ENCODE measurements at places on chromosomes 3 and 15.

- H3K36me3 ChIP-seq: no peaks in the 10 kb centered on the region
- DNase-seq: no peak
Observed at GRCh38 chr3:180048840-180049239, 12.1 kb upstream of the PEX5L start.

DNA sequence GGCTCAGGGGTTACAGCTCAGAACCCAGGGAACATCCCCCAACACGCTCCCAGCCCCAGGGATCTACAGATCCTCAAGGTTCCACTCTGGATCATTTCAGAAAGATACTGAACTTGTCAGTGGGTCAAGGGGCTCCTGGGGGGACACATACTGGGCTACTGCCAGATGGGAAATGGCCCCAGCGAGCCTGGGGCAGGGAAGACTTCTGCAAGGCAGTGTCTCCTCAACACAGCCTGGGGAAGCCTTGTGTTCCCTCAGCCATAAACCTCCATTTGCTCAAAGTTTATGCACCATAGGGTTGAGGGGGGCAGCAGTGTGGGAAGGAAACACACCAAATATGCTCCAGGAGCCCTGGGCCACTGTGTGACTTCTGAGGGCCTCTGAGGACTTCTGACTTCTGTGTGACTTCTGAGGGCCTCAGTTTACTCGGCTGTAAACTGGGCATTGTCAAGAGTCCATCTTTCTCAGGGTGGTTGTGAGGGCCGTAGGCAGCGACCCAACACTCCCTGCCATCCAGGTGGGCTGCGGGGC, 58.4 kb downstream of the IQSEC1 start:
- H3K36me3 ChIP-seq: no peaks in the 10 kb centered on the region
- H3K4me3 ChIP-seq: peak overlapping the region; percentile 37
- no peak for DNase-seq

GRCh38 chr3:65593780-65594752, 444.7 kb downstream of the MAGI1 start:
- H3K27ac ChIP-seq: no peak overlapping the region
- no peaks in the 10 kb centered on the region for H3K36me3 ChIP-seq
- H3K4me1 ChIP-seq: no peaks in the 10 kb centered on the region
- no peak overlapping the region for H3K4me3 ChIP-seq

DNA sequence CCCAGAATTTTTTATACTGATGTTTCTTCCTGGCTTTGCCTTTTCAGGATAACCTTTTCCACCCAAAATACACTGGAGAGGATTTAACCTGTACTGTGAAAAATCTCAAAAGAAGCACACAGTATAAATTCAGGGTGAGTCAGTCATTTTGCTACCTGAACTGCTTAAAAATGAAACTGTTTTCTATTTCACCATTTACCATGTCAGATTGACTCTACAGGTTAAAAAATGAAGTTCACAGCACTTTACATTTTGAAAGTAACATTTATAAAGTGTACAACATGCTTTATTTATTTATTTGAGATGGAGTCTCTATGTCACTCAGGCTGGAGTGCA, 115.2 kb downstream of the GHSR start:
- no peaks in the 10 kb centered on the region for H3K27me3 ChIP-seq
- peaks cover 59% of the 10 kb centered on the region for H3K36me3 ChIP-seq
- peak overlapping the region; percentile 57 for H3K27ac ChIP-seq
- no peak for DNase-seq
- peak overlapping the region; percentile 13 for H3K4me3 ChIP-seq

DNA sequence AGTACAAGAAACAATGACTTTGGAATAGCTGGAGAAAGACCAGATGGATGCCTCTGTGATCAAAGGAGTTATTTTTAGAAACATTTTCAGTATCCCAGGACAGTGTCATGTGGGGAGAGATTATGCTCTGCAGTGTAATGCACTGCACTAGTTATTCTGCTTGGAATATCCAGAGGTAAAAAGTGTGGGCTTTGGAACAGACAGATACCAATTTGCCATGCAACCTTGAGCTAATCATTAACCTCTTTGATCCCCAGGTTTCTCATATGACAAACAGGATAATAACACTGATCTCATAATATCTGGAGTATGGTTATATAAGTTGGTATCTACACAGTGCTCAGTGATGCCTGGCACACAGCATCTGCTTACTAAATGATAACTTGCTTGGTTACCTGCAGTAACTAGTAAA, 12.2 kb upstream of the SLC7A14 start:
- no peak overlapping the region for H3K27ac ChIP-seq
- no peaks in the 10 kb centered on the region for H3K4me1 ChIP-seq
- H3K36me3 ChIP-seq: no peaks in the 10 kb centered on the region
- H3K27me3 ChIP-seq: no peaks in the 10 kb centered on the region
- H3K4me3 ChIP-seq: no peak overlapping the region

DNA sequence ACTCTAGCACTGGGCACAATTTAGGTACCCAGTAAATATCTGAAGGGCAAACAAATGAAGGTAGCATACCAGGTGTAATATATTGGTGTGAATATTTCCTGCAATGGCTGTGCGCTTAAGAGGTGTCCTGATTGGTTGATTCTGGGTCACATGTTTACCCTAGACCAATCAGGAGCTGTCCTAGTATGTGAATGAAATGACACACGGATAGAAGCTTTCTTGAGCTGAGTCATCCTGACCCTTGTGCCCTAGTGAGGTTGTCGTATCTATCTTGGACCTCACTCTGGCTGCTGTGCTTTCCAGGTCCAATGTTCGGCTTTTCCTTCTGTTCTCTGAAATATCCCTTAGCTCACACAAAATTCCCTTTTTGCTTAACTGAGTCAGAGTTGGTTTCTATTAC, 58.1 kb upstream of the FOXP1 start:
- no peak overlapping the region for H3K27ac ChIP-seq
- H3K4me1 ChIP-seq: no peaks in the 10 kb centered on the region
- H3K27me3 ChIP-seq: no peaks in the 10 kb centered on the region
- no peak for DNase-seq

DNA sequence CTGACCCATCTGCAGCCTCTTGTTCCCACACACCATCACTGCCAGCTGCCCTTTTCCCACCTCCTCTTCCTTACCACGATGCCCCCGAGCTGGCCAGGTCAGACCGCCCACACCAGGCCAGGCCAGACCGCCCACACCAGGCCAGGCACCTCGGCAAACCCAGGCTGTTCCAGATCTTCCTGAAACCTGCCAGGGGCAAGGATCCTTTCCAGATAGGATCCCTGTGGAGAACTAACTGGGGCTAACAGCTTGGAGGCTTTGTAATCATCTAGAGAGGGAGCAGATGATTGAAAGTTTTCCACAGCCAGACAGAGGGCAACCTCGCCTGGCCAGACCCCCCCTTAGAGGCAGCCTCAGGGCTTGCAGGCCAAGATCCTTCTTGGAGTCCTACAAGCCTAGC, 287.3 kb upstream of the TLE3 start:
- no peak overlapping the region for H3K27ac ChIP-seq
- H3K4me3 ChIP-seq: no peak overlapping the region
- DNase-seq: no peak
- H3K27me3 ChIP-seq: no peaks in the 10 kb centered on the region
- H3K4me1 ChIP-seq: no peaks in the 10 kb centered on the region
- H3K36me3 ChIP-seq: no peaks in the 10 kb centered on the region

DNA sequence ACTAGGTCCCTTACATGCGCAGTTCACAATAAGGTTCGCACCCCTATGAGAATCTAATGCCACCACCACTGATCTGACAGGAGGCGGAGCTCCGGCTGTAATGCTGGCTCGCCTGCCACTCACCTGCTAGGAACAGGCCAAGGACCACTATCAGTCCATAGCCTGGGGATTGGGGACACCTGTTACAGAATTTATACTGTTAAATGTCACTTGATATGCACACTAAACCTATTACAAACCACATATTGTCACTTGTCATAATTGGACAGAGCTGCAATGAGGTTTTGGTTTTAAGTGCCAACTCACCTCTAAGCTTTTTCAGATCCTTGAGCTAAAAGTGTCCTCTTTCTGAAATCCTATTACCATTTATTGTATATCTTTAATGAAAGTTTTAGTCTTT, 507.9 kb upstream of the TPRG1 start:
- no peaks in the 10 kb centered on the region for H3K27me3 ChIP-seq
- peaks cover under 1% of the 10 kb centered on the region for H3K4me1 ChIP-seq
- H3K36me3 ChIP-seq: no peaks in the 10 kb centered on the region
- H3K27ac ChIP-seq: no peak overlapping the region

DNA sequence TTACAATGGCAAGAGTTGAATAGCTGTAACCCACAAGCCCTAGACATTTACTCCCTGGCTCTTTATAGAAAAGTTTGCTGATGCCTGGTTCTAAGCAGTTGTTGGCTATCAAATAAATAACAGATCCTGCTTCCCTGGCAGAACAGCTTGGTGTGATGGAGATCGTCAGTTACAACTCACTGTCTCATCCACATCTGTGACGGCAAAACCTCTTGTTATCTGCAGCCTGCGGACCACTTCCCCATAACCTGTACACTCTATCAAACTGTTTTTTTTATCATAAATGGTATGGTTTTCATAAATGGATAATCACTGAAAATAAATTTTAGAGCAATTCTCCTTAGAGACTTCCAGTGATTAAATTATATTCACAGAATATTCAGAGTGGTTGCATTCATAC, 14.1 kb downstream of the ZDHHC3 start:
- no peaks in the 10 kb centered on the region for H3K4me1 ChIP-seq
- peaks cover 20% of the 10 kb centered on the region for H3K36me3 ChIP-seq
- no peak overlapping the region for H3K4me3 ChIP-seq

GRCh38 chr3:135538123-135538522, 427.4 kb upstream of the PPP2R3A start:
- H3K4me3 ChIP-seq: no peak overlapping the region
- H3K4me1 ChIP-seq: no peaks in the 10 kb centered on the region
- H3K27me3 ChIP-seq: no peaks in the 10 kb centered on the region
- no peak for DNase-seq

- DNase-seq: no peak
- H3K4me1 ChIP-seq: no peaks in the 10 kb centered on the region
- no peaks in the 10 kb centered on the region for H3K36me3 ChIP-seq
- H3K27ac ChIP-seq: no peak overlapping the region
Observed at GRCh38 chr3:140088513-140088912, 153.5 kb downstream of the CLSTN2 start.

GRCh38 chr3:9172851-9173321, 76.6 kb downstream of the SRGAP3 start:
- DNase-seq: no peak
- H3K4me1 ChIP-seq: no peaks in the 10 kb centered on the region
- H3K36me3 ChIP-seq: no peaks in the 10 kb centered on the region
- no peak overlapping the region for H3K27ac ChIP-seq

GRCh38 chr15:85545752-85546151, 165.3 kb downstream of the AKAP13 start:
- no peak for DNase-seq
- no peaks in the 10 kb centered on the region for H3K27me3 ChIP-seq
- no peaks in the 10 kb centered on the region for H3K4me1 ChIP-seq
- H3K4me3 ChIP-seq: no peak overlapping the region
- peak overlapping the region; percentile 45 for H3K27ac ChIP-seq

- H3K27me3 ChIP-seq: no peaks in the 10 kb centered on the region
- no peak overlapping the region for H3K4me3 ChIP-seq
- DNase-seq: no peak
- no peaks in the 10 kb centered on the region for H3K36me3 ChIP-seq
- H3K27ac ChIP-seq: peak overlapping the region; percentile 76
Observed at GRCh38 chr3:61820306-61820992, 259.1 kb downstream of the PTPRG start.

GRCh38 chr3:195365371-195365770, 77.4 kb downstream of the ACAP2 start:
- no peak overlapping the region for H3K27ac ChIP-seq
- no peaks in the 10 kb centered on the region for H3K27me3 ChIP-seq
- no peak for DNase-seq
- no peaks in the 10 kb centered on the region for H3K36me3 ChIP-seq

GRCh38 chr3:180693656-180694055, 14.4 kb upstream of the CCDC39 start:
- no peak overlapping the region for H3K4me3 ChIP-seq
- no peak for DNase-seq
- no peaks in the 10 kb centered on the region for H3K4me1 ChIP-seq
- H3K36me3 ChIP-seq: no peaks in the 10 kb centered on the region

DNA sequence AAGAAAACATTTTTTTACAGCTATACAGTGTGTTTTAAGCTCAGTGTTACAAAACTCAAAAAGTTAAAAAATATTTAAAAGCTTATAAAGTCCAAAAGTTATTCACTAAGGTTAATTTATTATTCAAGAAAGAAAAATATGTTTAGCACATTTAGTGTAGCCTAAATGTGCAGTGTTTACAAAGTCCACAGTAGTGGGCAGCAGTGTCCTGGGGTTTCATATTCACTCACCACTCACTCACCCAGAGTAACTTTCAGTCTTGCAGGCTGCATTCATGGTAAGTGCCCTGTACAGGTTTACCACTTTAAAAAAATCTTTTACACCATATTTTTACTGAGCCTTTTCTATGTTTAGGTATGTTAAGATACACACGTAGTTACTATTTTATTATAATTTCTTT, 300.2 kb upstream of the TRIM42 start:
- DNase-seq: no peak
- H3K27me3 ChIP-seq: no peaks in the 10 kb centered on the region
- H3K36me3 ChIP-seq: no peaks in the 10 kb centered on the region
- no peak overlapping the region for H3K4me3 ChIP-seq
- H3K4me1 ChIP-seq: no peaks in the 10 kb centered on the region

DNA sequence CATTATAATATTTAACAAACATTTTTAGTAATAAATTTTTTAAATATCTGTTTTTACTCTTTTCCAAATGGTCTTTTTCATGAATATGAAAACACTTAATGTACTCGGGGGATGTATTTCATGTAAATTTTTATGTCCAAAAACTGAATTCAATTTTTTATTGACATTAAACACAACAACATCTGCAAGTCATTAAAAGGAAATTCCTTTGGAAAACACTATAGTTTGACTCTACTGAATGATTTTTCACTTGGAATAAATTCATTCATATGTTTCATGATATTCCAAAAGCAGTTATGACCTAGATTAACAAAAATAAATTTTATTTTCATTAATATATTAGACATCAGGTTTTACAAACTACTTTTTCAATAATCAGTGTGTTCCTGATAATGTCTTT, 239.8 kb upstream of the AGTR1 start:
- H3K36me3 ChIP-seq: no peaks in the 10 kb centered on the region
- H3K4me3 ChIP-seq: no peak overlapping the region
- no peak for DNase-seq
- no peaks in the 10 kb centered on the region for H3K27me3 ChIP-seq

DNA sequence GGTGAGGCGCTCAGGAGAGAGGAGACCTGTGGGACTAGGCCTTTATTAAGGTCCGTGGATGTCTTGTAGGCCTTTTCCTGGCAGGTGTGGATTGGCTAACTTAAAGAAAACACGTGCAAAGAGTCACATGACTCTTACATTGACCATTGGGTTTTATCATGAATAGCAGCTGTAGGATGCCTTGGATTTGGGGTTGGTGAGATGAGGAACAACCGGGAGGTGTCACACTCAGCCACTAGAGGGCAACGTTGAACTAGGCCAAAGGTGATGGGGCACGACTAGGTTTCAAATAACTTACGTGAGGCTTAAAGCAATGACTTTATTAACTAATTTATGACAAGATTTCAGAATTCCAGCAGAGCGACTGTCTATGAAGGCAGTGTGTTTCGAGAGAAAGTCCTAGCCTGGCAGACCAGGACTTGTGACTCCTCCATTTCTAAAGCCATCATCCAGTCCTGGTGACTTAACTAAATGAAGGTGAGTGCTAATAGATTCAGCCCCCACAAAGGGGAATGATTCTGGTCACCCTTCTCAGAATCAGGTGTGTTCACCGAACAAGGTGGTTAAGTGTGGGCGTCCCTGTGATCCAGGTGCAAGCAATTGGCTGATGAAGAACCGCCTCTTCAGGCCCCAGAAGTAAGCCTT, 345.6 kb downstream of the MCTP2 start:
- H3K27ac ChIP-seq: no peak overlapping the region
- H3K4me1 ChIP-seq: no peaks in the 10 kb centered on the region
- H3K36me3 ChIP-seq: no peaks in the 10 kb centered on the region

- H3K4me3 ChIP-seq: no peak overlapping the region
- no peak for DNase-seq
- no peak overlapping the region for H3K27ac ChIP-seq
- no peaks in the 10 kb centered on the region for H3K27me3 ChIP-seq
Observed at GRCh38 chr3:50478051-50478450, 25.4 kb downstream of the CACNA2D2 start.

All from ascending aorta (tissue), 2 donors.